ENCODE measurements at places on chromosomes 3 and 15.

- no peak for DNase-seq
Observed at GRCh38 chr15:60546744-60547143, 67.8 kb upstream of the ICE2 start.

- DNase-seq, result no peak
Observed at GRCh38 chr3:115359536-115359935, 212.4 kb upstream of the ZBTB20 start.

GRCh38 chr3:147355084-147355752 lies 51.1 kb downstream of the ZIC4 start:
- DNase-seq, result no peak

DNA sequence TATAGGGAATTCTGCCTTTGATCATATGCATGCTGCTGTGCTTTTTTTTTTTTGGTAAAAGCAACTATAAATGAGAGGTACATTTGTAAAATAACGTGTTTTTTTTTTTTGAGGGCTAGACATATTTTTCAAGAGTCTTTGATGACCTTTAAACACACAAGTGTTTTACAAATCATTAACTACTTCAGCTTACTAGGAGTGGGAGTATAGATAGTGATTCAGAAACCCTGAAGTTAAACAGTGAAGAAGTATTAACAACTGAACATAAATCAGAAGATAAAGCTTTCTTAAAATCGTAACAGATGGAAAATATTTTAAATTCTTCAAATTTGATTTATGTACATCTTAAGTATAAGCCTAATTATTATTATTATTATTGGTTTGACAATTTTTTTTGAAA lies 2.9 kb upstream of the GMNC start:
- DNase-seq, result no peak

DNA sequence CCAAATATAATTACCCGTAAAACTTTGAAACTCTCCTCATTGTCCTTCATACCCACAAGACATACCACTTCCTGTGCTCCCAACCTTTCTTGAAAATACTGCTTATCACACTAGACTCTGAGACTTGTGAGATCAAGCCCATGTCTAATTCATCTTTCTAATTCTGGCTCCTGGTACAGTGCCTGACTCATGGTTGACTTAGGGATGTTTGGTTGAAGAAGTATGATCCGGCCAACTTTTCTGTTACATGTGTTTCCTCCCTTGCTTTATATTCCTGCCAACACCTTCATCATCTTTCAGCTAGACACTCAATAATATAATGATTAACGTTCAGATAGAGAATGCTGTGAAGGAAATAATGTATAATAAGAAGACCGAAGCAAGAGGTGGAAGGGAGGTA lies 58.2 kb downstream of the MEX3B start:
- DNase-seq, result no peak

- DNase-seq, result no peak
Observed at GRCh38 chr3:40524222-40524567, 565 bp upstream of the ZNF621 start.
